ENCODE measurements at places on chromosomes 12 and 14. TPM values are rescaled to one million over a fixed set of nuclear protein-coding genes. Genes with fewer than 3 reads are reported as not detected.

Gene TBX3
- total RNA-seq, result 6.8 TPM

Gene CHGA
- 0.29 TPM for total RNA-seq

Gene USP5
- total RNA-seq, result 74.8 TPM

DNA sequence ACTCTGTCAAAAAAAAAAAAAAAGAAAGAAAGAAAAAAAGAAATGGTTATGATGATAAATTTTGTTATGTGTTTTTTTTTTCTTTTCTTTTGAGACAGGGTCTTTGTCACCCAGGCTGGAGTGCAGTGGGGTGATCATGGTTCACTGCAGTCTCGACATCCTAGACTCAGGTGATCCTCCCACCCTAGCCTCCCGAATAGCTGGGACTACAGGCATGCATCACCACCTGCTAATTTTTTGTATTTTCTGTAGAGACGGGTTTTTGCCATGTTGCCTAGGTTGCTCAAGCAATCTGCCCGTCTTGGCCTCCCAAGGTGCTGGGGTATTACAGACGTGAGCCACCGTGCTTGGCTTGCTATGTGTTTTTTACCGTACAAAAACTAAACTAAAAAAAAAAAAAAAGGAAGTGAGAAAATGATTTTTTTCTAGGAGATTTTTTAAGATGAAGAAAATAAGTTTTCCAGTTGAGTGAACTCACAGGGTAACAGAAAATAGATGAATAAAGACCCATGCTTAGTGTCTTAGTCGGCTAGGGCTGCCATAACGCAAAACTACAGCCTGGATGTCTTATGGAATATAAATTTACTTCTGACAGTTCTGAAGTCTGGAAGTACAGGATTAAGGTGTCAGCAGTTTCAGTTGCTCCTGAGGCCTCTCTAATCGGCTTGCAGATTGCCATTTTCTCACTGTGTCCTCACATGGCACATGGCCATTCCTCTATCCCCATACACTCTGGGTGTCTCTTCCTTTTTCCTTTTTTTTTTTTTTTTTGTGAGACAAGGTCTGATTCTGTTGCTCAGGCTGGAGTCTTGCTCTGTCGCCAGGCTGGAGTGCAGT, 13.2 kb upstream of the APOF start:
- no peak for DNase-seq

DNA sequence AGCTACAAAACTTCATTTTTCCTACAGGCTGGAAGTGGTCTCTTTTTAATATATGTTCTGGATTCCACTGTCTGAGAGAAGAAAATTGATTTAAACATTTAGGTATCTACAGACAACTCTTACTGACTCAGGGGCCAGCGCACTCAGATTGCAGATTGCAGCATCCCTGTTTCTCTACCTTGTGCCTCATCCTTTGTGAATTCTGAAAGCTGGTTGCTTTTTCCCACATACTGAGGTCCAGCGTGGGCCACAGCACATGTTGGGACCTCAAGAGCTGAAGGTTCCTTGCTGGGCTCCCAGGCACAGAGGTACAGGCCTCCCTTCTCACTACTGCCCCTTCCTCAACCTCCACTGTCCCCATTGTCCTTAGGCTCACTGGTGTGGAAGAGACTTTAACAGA, 101.7 kb upstream of the CCDC175 start:
- DNase-seq, result no peak

DNA sequence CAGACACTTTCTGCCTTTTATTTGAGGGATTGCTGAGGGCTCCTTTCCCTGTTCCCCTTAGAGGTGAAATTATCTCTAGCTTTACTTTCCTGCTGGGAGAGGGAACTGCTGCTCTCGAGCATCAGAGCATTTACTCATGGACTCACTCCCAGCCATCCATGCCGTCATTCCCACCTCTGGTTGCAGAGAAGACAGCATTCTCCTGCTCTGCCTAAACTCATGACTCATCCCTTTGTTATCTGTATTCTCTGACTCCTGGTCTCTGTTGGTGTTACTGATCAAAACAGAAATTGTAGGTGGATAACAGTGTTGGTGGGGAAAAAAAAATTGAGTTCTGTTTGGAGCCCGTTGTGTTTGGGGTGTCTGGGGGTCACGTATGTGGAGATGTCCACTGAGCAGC, 159.3 kb downstream of the TTC8 start:
- no peak for DNase-seq

- no peak for DNase-seq
Observed at GRCh38 chr12:120620624-120621023, 19.8 kb upstream of the CABP1 start.

DNA sequence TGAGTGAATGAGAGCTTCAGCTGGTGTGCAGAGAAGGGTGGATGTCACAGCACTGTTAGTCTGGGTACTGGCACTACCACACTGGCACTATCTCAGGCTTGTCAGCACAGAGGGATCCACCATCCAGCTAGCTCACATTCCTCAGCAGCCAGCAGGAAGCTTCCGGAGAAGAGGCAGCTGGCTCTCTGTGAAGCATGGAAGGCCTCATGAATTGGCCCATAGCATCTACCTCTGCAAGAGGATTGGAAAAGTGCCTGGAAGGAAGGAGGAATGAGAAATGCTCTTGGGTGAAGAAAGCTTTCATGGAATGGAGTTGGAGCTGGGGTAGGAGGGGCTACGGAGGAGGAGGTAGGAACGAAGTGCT, 9.9 kb downstream of the KRT83 start:
- no peak for DNase-seq

GRCh38 chr14:65044596-65044959, 57.7 kb downstream of the MAX start:
- no peak for DNase-seq

GRCh38 chr12:102010265-102010994, 51.4 kb downstream of the WASHC3 start:
- no peak for DNase-seq

- no peak for DNase-seq
Observed at GRCh38 chr12:59093073-59093772, 172.9 kb upstream of the LRIG3 start.

All from glomerular endothelial cell (primary cell).